Stimulated activated CD4-positive, alpha-beta T cell treated with anti-CD3 and anti-CD28 coated beads, Interleukin-2, amount 100 ng/mL, for 24 hours (primary cell): ENCODE measurements at places on chromosomes 13 and 19.
A peak's percentile ranks its signal among the peaks of the same experiment; 100 is the strongest.

GRCh38 chr19:18340190-18340989 is at the start of gene PGPEP1:
Gene PGPEP1 (plus strand): TSS chr19:18340598. CDS start chr19:18340682, 84 bp downstream.
- peak; percentile 78 for DNase-seq

- DNase-seq, result no peak
Measured at GRCh38 chr19:44894052-44894400, 3.0 kb downstream of the TOMM40 start.

- DNase-seq, result no peak
Measured at GRCh38 chr13:66341635-66342377, 888.3 kb downstream of the PCDH9 start.

DNA sequence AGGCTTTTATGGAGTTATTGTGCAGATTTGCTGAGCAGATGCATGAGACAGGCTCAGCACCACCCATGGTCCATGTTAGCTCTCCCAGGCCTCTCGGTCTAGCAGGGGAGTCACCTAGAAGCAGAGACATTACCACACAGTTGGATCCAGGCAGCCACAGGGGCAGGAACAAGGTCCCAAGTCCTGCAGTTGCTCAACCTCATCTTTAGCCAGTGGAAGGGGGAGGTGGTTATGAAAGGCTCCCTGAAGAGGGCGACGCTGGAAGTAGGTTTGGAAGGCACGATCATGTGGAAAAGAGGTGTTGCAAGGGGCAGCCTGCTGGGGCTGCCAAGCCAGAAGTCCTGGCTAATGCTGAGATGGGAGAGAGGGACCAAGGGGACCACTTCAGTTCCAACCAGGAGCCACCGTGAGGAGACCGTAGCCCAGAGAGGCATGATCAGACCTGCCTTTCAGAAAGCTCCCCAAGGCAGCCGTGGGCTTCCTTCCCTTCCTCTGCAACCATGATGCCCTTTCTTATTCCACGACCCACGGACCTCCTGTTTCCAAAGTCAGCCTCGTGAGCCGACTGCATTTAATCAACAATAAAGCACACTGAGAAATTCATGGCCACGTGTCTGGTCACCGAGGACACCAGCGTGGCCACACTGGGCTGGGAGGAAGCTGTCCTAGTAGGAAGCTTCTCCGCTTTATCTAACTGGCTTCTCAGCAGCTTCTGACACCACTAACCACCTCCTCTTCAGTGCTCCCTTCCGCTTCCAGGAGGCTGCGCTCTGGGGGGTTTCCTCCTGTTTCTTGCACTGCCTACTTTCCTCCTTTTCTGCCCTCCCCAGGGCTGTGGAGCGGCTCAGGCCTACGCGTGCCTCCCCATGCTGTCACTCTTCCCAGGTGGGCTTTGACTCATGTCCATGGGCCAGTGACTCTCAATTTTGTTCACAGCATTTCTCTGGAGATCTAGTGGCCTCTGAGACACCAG is 2.6 kb downstream of the AP1M1 start:
- DNase-seq, result no peak

DNA sequence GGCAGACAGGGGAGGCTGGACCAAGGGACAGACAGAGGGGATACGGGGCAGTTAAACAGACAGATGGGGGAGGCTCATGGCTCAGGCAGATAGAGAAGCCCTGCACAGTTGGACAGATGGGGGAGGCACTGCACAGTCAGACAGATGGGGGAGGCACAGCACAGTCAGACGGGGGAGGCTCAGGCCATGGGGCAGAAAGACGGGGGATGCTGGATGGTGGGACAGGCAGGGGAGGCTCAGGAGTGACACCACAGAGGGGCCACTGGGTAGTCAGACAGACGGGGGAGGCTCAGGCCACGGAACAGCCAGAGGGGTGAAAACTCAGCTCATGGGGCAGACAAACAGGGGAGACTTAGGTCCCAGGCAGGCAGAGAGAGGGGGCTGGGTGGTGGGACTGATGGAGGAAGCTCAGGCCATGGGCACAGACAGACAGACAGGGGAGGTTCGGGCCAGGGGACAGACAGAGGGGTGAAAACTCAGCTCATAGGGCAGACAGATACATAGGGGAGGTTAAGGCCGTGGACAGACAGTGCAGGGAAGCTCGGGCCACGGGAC is 886 bp downstream of the MFSD12 start:
- no peak for DNase-seq

DNA sequence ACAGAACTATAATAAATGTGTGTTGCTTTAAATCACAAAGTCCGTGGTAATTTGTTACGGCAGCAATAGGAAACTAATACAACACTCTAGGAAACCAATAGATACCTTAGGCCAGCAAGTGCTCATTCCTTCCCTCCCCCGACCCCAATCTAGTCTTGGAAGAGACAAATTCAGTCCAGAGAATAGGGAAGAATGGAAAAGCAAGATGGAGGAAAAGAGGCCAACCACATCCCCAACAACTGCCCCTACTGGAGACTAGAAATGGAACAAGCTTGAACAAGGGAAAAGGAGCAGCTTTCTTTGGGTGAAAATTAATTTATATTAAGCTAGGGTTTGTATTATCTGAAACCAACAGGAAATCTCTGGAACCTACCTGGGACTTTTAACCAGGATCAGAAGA is 54.4 kb downstream of the DIAPH3 start:
- no peak for DNase-seq

- no peak for DNase-seq
Measured at GRCh38 chr13:75740031-75740430, 103.9 kb downstream of the LMO7 start.

GRCh38 chr19:2171349-2172145 is 7.8 kb downstream of the DOT1L start:
- peak; percentile 81 for DNase-seq

- DNase-seq, result peak; percentile 64
Measured at GRCh38 chr19:47471733-47472457, at the start of gene SLC8A2. Gene SLC8A2 (minus strand): TSS chr19:47471893. CDS start chr19:47466403, 5,490 bp downstream.

DNA sequence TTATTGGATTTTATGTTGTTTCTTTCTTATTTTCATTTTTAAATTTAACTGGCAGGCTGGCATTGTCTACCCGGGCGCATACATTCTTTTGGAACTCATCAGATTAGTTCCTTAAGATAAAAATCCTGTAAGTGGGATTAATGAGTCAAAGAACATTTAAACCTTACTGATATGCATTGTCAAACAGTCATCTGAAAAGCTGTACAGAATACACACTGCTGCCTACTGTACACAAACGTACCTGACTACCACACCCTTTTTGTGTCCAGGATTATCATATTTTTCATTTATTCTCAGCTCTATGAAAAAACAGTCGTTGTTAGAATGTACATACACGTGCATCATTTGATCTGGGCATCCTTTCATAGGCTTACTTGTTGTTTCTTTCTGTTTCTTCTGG is 358.3 kb downstream of the EFNB2 start:
- no peak for DNase-seq

GRCh38 chr13:26529441-26529840 is 28.0 kb upstream of the WASF3 start:
- DNase-seq, result peak; percentile 17

GRCh38 chr19:46404753-46405468 is 8.5 kb downstream of the CCDC8 start:
- DNase-seq, result no peak

DNA sequence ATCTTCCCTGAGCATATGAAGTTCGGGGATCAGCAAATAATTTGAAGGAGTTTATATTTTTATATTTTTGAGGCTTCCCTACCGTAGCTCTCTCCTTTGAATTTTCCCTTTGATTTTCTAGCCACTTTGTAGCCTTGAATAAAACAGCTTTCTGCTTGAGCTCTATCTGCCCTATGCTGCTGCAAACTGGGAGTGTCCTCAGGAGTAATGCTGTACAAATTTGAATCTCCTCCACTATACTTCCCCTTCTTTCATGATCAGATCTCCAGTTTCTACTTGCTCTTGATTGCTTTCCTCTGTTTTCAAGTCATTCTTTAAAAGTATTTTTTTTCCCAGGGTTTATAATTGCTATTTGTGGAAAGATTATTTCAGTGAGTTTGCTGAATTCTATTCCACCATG is 14.6 kb downstream of the PDS5B start:
- DNase-seq, result no peak

DNA sequence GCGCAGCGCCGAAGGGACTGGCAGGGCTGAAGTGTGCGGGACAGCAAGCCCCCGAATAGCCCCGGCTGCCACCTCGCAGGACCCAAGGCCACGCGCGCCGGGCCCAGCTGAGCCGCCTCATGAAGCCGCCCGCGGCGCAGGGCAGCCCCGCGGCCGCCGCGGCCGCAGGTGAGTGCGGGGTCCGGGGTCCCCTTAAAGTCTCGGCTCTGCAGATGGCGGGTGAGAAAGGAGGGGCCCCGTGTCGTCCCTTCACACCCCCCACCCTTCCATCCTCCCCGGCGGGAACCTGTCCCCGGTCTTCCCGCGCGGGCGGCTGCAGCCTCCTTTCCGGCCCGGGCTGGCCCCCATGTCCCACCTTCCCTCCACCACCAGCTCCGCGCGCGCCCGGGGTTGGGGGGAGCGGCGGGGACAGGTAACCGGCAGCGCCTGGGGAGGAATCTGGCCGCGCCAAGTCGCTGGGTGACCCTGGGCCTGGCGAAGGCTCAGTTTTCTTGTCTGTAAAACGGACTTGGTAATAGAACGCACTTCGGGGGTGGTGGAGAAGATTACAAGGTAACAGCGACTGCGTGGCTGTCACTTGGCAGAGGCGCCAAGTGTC is 338 bp downstream of the RGCC start:
- peak; percentile 55 for DNase-seq

GRCh38 chr13:52378312-52378711 is 27.7 kb downstream of the THSD1 start:
- no peak for DNase-seq

DNA sequence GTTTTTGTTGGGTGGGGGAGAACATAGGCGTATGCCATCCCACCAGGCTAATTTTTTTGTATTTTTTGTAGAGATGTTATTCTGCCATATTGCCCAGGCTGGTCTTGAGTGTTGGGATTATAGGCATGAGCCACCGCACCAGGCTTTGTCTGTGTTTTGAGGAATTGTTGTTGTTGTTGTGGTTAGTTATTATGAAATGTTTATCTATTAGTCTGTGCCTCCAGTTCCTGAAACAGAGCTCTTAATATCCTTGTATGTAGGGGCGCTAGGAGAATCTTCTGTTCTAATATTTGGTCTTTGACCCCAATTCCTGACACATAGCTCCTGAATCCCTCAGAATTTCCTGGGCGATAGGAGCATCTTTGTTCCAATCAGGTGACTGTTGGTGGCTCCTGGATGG is 5.6 kb upstream of the LATS2 start:
- DNase-seq, result no peak

- DNase-seq, result peak; percentile 17
Measured at GRCh38 chr19:44576843-44577565, 36.4 kb upstream of the IGSF23 start.

- DNase-seq, result no peak
Measured at GRCh38 chr13:24361113-24361512, 51.7 kb downstream of the C1QTNF9 start.

- no peak for DNase-seq
Measured at GRCh38 chr13:33286128-33286527, 573 bp upstream of the STARD13 start.

DNA sequence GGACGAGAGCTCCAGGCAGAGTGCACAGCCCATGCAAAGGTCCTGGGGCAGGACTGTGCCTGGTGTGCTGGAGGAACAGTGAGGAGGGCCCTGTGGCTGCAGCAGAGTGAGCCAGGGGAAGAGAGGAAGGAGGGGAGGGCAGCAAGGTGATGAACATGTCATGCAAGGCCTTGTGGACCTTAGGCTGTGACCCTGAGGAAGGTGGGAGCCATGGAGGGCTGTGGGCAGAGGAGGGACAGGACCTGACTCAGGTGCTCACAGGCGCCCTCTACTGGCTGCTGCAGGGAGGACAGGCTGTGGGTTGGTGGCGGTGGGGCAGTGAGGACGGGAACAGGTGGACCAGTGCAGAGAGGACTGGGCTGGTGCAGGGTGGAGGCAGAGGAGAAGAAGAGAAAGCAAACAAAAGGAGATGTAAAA is 170.3 kb downstream of the PTPRS start:
- DNase-seq, result peak; percentile 63

DNA sequence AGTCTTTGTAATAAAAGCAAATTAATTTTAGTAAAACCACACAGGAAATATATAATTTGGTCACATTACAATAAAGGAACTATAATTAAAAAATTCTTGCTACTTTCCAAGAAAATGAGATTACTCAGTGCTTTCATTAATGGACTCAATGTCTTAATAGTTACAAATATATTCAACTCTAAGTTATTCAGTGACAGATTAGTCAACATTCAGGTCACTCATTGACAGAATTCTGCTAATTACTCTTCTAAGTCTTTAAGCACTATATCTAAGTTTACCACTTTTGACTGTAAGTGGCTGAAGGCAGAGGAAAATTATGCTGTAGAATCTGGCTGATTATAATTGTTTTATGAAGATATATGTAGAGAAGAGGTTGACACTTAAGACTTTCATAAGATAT is 1365.0 kb downstream of the EFNB2 start:
- no peak for DNase-seq

DNA sequence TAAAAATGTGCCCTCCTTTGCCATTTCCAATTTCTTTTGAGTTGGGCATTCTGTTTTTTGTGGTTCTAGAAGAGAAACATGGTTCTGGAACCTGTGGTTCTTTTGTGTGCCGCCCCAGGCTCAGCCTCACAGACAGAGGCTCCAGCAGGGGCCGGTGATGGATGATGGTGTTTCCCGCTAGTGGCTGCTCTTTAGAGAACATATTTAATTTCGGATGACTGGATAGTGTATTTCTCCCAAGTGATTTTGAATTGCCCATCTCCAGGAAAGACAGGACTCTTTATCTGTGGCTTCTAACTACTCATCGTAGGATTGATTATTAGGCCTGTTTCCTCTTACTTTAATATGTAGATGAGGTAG is 75.2 kb downstream of the KL start:
- DNase-seq, result no peak
